Stimulated activated memory B cell treated with anti-CD40 and anti-IgM and Interleukin-4, amounts not matched to agents 10 μg/mL and 1 μg/mL and 100 μg/mL, for 72 hours (primary cell): ENCODE measurements at places on chromosomes 11 and 22.

DNA sequence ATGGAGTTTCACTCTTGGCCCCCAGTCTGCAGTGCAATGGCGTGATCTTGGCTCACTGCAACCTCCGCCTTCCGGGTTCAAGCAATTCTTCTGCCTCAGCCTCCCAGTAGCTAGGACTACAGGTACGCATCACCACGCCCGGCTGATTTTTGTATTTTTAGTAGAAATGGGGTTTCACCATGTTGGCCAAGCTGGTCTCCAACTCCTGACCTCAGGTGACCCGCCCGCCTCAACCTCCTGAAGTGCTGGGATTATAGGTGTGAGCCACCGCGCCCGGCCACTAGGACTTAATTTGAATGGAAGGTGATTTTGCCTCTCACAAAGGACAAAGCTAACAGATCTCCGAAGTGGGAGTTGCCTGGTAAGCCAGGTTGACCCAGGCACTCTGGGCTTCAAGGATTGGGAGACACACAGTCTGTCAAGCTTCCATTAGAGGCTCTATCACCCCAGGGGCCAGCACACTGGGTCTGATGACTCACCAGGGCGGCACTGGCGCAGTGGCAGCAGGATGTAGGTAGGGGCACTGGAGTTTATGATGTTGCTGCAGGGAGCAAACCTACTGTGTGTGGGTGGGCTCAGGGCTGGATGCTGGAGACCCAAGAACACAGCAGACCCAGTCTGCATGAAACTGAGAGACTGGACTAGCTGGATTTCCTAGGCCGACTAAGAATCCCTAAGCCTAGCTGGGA lies 17.8 kb upstream of the KCTD14 start:
- H3K36me3 ChIP-seq, result no peaks in the 10 kb centered on the region
- peaks cover 15% of the 10 kb centered on the region for H3K27me3 ChIP-seq
- ATAC-seq, result no peak
- peak overlapping the region; percentile 43 for H3K27ac ChIP-seq
- H3K4me1 ChIP-seq, result peaks cover 15% of the 10 kb centered on the region

- H3K27ac ChIP-seq, result no peak overlapping the region
- no peak overlapping the region for H3K4me3 ChIP-seq
- H3K4me1 ChIP-seq, result no peaks in the 10 kb centered on the region
- H3K27me3 ChIP-seq, result peaks cover 11% of the 10 kb centered on the region
These were observed 404.9 kb downstream of the NXPE2 start for GRCh38 chr11:115083144-115083806.

DNA sequence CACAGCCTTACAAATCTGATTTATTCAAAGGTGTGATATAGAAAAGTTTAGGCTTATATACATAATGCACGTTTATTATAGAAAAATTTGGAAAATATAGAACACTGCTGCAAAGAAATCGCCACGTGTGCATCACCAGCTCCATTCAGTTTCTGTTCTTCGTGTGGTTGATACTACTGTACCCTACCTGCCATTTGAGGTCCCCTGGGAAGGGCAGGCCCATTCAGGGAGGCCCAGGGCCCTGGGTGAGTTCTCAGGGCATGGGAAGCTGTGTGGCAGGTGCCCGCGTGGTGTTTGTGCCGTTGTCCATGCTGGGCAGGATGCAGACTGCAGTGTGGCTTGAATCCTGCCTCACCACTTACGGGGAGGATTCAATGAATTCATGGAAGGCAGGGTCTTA lies 60.8 kb downstream of the TBC1D22A start:
- no peaks in the 10 kb centered on the region for H3K27me3 ChIP-seq
- H3K27ac ChIP-seq, result no peak overlapping the region
- peak; percentile 34 for ATAC-seq
- H3K4me3 ChIP-seq, result no peak overlapping the region
- H3K4me1 ChIP-seq, result peaks cover 86% of the 10 kb centered on the region

- H3K27me3 ChIP-seq, result no peaks in the 10 kb centered on the region
- H3K36me3 ChIP-seq, result peaks cover 88% of the 10 kb centered on the region
- H3K4me3 ChIP-seq, result no peak overlapping the region
- no peak overlapping the region for H3K27ac ChIP-seq
- peaks cover 62% of the 10 kb centered on the region for H3K4me1 ChIP-seq
These were observed 66.9 kb downstream of the TBC1D22A start for GRCh38 chr22:46829117-46829891.

DNA sequence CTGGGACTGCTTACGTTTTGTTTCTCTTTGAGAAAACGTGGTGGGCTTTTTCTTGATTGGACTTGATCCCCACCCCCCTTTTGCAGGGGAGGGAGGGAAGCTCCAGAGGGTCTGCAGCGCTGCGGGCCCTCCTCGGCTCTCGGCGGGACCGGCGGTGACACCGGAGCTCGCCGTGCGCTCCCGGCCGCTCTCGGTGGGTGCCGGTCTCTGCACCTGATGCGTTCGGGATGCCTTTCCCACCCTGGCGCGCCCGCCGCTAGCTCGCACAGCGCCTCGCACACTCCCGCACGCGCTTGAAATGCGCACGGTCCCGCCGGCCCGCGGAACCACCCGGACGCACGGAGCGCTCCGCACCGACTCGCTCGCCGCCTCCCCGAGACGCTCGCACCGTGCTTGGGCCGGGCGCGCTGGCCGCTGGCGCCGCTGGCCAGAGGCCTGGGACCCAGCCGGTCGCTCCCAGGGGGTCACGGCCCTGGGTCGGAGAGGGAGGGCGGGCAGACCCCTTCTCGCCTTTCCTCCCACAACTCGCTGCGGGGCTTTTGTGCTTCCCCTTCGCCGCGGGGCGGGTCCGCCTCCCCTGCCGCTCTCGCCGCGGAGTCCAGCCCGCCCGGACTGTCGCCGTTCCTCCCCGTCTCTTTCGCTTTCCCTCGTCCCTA lies 1.0 kb downstream of the ZBTB16 start:
- H3K36me3 ChIP-seq, result no peaks in the 10 kb centered on the region
- peak overlapping the region; percentile 74 for H3K4me3 ChIP-seq
- H3K27ac ChIP-seq, result no peak overlapping the region

DNA sequence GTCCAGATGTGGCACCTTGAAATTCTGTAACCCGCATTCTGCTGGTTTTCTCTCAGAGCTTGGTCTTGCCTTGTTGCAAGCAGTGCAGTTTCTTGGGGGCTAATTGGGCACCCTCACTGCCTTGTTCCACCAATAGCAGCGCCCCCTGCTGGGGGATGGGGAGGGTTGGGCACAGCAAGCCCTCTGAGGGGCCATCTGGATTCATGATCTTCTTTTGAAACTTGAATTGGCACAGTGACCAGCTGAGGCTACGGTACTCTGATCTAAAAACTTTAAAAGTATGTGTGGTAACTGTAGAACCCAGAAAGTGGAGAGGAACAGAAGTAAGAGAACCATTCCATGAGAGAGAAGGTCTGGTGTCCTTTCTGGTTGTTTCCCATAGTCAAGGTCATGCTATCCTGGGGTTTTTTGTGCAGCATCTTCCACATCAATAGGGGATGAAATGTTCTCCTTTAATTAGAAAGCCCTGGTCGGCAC lies 64.2 kb downstream of the MED15 start:
- no peak overlapping the region for H3K27ac ChIP-seq
- ATAC-seq, result no peak
- H3K36me3 ChIP-seq, result peaks cover 75% of the 10 kb centered on the region
- no peaks in the 10 kb centered on the region for H3K27me3 ChIP-seq
- peaks cover 28% of the 10 kb centered on the region for H3K4me1 ChIP-seq

DNA sequence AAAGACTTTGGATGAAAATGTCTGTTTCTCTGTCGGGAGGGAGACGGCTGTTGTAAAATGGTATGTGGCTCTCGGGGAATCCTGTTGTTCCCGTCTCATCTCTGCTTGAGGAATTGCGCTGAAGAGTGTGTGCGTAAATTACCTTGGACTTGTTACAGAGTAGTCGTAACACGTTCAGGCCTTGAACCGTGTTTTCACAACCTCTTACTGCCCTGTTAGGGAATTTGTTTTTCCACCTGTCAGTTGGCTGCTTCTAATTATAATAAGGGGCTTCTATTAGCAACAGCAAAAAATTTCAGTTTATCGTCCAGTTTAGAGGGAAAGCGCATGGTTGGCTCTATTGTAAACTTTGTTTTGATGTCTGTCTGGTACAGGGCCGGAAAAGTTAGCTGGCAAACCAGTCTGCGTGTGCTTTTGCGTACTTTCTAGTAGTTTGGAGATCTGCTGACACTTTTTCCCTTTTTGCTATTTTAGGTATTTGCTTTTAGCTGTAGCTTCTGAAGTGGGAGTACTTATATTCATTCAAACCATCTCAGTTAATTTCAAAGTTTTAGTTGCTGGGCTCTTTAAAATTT lies 1.5 kb downstream of the HIPK3 start:
- no peaks in the 10 kb centered on the region for H3K27me3 ChIP-seq
- H3K36me3 ChIP-seq, result peaks cover 5% of the 10 kb centered on the region
- peak; percentile 3 for ATAC-seq
- peak overlapping the region; percentile 97 for H3K27ac ChIP-seq

- H3K4me3 ChIP-seq, result no peak overlapping the region
- ATAC-seq, result no peak
- H3K36me3 ChIP-seq, result no peaks in the 10 kb centered on the region
- H3K27ac ChIP-seq, result no peak overlapping the region
- H3K27me3 ChIP-seq, result peaks cover 16% of the 10 kb centered on the region
- H3K4me1 ChIP-seq, result no peaks in the 10 kb centered on the region
These were observed 76.1 kb downstream of the KIRREL3 start for GRCh38 chr11:126924376-126925040.

GRCh38 chr11:80284946-80285785 lies 844.3 kb upstream of the TENM4 start:
- no peak overlapping the region for H3K4me3 ChIP-seq
- no peaks in the 10 kb centered on the region for H3K4me1 ChIP-seq
- ATAC-seq, result no peak

- no peak overlapping the region for H3K4me3 ChIP-seq
- ATAC-seq, result no peak
- no peak overlapping the region for H3K27ac ChIP-seq
These were observed 89.7 kb downstream of the RELT start for GRCh38 chr11:73465871-73466270.

DNA sequence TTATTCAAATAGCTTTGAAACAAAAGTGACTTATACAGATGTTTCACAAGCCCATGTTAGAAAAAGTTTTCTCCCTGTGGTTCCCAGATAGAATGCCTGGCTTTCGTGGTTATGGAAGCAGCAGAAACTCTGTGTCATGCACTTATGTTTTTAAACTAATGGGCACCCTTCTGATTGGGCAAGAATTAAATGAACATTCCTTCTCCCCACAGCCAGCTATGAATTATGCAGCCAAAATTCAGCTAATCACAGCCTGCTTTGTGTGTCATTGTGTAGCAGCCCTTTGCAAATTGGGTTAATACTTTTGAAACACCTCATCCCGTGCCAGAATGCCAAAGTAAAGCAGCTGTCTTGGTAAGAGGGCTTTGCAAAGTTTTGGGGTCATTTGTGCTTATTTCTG lies 46.9 kb downstream of the PANX1 start:
- ATAC-seq, result no peak
- H3K4me3 ChIP-seq, result no peak overlapping the region
- H3K27ac ChIP-seq, result no peak overlapping the region
- peaks cover 18% of the 10 kb centered on the region for H3K4me1 ChIP-seq
- H3K36me3 ChIP-seq, result peaks cover 50% of the 10 kb centered on the region

DNA sequence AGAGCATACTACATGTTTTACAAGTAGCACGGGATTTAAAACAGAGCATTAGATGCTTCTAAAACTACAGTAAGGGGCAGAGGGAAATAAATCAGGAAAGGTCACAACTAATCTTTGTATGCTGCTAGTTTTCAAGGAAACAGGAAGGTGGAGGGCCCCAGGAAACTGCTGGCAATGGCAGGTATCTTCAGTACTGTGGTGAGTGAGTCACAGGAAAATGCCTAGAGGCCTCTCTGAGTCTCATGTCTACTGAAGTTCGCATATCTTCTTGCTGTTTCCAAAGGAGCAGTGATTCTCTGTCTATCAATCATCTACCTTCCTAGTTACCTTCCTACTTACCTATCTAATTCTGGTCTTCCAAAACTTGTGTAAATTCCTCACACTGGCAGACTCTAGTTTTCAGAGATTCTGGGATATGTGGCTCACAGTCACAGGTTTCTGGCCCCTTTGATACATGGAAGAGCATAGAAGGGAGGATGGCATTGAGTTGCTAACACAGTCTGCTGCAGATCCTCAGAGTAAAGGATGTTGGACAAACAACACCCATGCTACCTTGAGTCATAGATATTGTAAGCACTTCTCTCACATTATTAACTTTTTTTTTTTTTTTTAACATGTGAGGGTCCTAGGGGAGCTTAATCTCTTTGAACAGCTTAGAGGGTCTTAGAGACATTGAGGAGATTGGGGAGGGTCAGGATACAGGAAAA lies 58.8 kb upstream of the SYN3 start:
- no peak overlapping the region for H3K4me3 ChIP-seq
- no peak overlapping the region for H3K27ac ChIP-seq
- peaks cover 9% of the 10 kb centered on the region for H3K4me1 ChIP-seq
- no peaks in the 10 kb centered on the region for H3K27me3 ChIP-seq
- ATAC-seq, result no peak

DNA sequence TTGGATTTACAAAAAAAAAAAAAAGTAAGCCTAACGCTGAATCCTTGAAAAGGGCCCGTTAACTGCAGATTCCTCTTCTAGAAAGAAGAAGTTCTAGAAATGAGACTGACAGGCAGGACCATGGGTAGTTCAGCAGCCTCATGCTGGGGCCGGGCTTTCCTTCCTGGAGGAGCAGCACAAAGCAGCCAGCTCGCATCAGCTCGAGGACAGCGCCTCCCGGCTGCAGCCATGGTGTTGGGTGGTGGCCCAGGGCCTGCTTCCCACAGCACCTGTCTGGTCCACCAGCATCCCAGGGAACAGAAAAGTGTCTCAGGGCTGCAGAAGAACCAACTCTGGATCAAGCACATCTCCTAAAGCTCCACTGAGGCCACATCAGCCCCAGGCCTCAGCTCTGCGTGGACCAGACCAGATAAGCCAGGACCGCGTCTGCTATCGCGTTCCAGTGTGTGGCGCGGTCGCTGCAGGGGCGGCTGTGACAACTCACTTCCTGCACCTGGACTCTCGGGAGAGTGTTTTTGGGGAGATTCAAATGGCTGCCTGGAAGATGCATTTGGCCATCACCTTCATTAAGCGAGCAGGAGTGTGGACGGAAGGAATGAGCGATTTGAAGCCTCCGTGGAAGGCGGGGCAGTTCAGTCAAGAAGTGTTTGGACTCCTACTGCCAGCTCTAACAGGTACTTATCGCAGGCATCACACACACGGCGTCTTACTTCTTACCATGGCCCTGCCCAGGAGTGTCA lies 53.5 kb downstream of the MYH9 start:
- peaks cover 97% of the 10 kb centered on the region for H3K4me1 ChIP-seq
- no peak overlapping the region for H3K4me3 ChIP-seq
- H3K27me3 ChIP-seq, result no peaks in the 10 kb centered on the region

- no peak for ATAC-seq
- H3K27me3 ChIP-seq, result no peaks in the 10 kb centered on the region
- no peak overlapping the region for H3K4me3 ChIP-seq
- H3K27ac ChIP-seq, result no peak overlapping the region
- H3K4me1 ChIP-seq, result peaks cover 36% of the 10 kb centered on the region
These were observed 93.0 kb downstream of the SLC1A2 start for GRCh38 chr11:35326266-35326879.

GRCh38 chr11:18457450-18457849 lies 1.8 kb downstream of the LDHAL6A start:
- no peaks in the 10 kb centered on the region for H3K36me3 ChIP-seq
- no peak overlapping the region for H3K4me3 ChIP-seq
- ATAC-seq, result no peak
- H3K27me3 ChIP-seq, result no peaks in the 10 kb centered on the region
- no peak overlapping the region for H3K27ac ChIP-seq
